Activated effector memory CD4-positive, alpha-beta T cell treated with anti-CD3 and anti-CD28 coated beads, Interleukin-2, amount 50 U/mL, for 16 hours (primary cell): ENCODE measurements at places on chromosomes 3 and 15.

DNA sequence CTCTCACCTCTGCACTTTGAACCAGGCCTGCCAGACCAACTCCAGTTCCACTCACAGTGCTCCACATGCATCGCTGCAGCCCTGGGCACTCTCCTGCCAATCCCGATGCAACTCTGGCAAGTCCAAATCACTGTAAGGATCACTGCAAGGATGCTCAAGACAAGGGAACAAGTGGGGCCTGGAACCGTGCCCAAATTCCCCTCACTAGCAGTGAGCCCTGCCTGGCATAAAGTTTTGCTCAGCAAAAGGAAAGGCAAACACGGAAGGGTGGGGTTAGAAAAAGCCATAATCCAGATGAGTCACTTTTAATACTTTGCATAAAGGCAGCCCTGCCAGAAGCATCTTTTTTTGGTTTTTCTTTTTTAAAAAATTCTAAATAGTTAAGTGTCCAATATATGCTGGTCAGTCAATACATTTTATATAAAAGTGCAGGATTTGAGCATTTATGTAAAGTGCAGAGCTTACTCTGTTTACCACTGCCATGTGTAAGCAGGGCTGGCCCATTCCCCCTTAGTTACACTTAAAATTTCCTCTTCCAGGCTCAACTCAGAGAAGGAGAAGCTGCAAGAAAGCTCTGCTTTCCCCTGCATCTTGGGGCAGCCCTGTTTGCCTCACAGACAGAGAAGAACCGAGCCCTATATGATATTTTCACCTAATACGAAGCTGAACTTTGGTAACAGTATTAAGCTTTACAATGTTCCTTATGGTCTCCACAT, 102.2 kb downstream of the CD47 start:
- DNase-seq: peak; percentile 67

DNA sequence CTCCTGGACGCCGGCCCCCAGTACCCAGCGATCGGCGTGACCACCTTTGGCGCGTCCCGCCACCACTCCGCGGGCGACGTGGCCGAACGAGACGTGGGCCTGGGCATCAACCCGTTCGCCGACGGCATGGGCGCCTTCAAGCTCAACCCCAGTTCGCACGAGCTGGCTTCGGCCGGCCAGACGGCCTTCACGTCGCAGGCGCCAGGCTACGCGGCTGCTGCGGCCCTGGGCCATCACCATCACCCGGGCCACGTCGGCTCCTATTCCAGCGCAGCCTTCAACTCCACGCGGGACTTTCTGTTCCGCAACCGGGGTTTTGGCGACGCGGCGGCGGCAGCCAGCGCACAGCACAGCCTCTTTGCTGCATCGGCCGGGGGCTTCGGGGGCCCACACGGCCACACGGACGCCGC, 956 bp downstream of the ZIC1 start:
- no peak for DNase-seq

DNA sequence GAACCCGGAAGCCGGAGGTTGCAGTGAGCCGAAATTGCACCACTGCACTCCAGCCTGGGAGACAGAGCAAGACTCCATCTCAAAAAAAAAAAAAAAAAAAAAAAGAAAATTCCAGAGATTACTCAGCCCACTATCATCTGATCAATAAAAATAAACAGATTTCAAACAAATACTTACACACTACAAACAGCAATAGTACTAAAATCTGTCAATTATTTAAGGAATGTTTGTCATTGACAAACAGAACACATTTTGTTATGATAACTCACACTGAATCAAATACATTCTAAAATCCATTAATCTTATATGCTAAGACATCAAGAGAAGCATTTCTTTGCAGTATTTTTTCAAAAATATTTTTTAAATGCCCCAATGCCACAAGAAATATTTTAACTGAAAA, 7.6 kb downstream of the MYO9A start:
- DNase-seq: no peak

DNA sequence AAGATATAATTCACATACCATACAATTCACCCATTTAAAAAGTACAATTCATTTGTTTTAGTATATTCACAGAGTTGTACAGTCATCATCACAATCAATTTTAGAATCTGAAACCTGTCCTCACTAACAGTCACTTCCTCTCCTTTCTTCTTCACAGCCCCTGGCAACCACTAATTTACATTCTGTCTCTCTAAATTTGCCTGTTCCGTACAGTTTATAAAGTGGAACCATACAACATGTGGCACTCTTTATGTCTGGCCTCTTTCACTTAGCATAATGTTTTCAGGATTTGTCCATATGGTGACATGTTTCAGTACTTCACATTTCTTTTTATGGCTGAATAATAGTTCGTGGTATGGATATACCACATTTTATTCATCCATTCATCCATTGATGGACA, 22.7 kb downstream of the ERICH6 start:
- DNase-seq: no peak

GRCh38 chr3:103057003-103057402, 622.2 kb downstream of the ZPLD1 start:
- DNase-seq: no peak

GRCh38 chr3:147412261-147412916, 3.2 kb downstream of the ZIC1 start:
- DNase-seq: no peak

GRCh38 chr3:127629467-127630403, 750 bp downstream of the PODXL2 start:
- peak; percentile 83 for DNase-seq

GRCh38 chr15:95850837-95851236, 479.7 kb upstream of the NR2F2 start:
- no peak for DNase-seq

GRCh38 chr3:175200391-175201095, 341.4 kb downstream of the NAALADL2 start:
- no peak for DNase-seq

DNA sequence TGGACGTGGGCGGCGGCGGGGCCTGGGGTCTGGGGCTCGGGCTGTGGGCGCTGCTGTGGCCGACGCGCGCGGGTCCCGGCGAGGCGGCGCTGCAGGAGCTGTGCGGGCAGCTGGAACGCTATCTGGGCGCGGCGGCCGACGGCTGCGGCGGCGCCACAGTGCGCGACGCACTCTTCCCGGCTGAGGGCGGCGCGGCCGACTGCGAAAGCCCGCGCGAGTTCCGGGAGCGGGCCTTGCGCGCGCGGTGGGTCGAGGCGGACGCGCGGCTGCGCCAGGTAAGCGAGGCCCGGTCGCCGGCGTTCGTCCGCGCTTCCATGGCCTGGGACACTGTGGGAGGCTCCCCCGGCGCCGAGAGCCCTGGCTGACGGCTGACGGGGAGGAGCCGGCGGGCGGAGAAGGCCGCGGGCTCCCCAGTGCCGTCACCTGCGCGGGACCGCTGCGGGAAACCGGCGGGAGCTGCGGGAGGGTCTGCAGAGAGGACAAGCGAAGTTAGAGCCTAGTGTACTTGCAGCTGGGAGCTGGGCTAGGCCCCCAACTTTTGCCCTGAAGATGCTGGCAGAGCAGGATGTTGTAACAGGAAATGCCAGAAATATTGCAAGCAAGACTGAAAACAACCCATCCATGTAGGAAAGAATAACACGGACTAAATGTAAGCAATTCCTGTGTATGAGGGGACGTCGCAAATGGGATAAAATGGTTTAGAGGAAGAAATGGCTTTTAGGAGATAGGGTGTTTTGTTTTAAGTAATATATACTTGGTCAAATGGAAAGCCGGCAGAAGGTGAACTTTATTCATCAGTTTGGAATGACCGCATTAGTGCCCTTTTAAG, 847 bp downstream of the WHAMM start:
- no peak for DNase-seq

GRCh38 chr3:58463181-58463941, 28.5 kb upstream of the KCTD6 start:
- DNase-seq: peak; percentile 88

DNA sequence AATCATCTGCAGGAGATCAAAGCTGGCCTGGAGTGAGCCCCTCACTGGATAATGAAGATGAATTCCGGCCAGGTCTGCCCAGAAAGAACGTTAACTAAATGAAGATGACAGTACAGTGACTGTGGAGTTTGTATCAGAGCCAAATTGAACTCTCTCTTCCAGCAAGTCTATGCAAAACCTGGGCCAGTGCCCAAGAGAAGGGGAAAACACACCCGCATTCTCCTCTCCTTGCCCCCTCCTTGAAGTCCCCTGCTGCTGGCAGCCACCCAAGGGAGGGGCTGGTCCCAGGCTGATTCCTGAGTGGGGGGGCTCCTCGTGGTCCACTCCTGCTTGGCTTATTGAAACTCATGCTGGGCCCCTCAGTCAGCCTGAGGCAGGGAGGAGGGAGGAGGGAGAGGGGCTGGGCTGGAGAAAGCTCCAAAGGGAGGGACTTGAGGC, 155.7 kb downstream of the RAB11A start:
- no peak for DNase-seq
